ENCODE measurements at places on chromosomes 6 and 20. TPM values are rescaled to one million over a fixed set of nuclear protein-coding genes. Genes with fewer than 3 reads are reported as not detected.

GRCh38 chr6:31680226-31681134 is at the start of gene LY6G5C:
Gene LY6G5C (minus strand): TSS chr6:31681067. CDS start chr6:31680373, 694 bp downstream.
- peak; percentile 73 for DNase-seq

- no peak for DNase-seq
Measured at GRCh38 chr6:134435814-134436280, 117.9 kb upstream of the SGK1 start.

DNA sequence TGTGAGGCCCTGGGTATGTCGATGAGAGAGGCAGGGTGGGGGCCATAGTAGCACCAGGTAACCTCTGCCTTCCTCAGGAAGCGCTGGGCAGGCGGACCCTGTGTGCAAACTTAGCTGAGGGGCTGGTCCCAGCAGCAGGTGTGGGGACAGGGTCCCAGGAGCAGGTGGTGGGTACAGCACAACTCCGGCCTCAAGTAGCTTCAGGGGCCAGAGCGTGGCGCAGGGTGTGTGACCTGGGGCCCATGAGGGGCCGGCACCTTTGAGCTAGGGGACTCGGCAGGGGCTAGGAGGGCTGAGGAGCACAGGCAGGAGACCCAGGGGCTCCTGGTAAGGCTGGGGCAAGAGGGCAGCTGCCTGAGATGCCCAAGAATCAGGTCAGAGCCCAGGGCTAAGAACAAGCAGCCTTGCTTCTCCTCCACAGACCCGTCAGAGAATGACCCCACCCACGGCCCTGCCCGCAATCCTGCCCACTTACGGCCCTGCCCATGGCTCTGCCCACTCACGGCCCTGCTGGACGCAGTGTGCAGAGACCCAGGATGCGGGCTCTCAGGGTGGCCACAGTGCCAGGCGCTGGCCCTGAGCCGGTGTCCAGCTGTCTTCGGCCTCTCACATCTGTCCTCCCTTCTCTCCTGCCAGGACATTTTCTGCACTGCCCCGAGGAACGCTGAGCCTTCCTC is 30.9 kb downstream of the CHRNA4 start:
- no peak for DNase-seq

DNA sequence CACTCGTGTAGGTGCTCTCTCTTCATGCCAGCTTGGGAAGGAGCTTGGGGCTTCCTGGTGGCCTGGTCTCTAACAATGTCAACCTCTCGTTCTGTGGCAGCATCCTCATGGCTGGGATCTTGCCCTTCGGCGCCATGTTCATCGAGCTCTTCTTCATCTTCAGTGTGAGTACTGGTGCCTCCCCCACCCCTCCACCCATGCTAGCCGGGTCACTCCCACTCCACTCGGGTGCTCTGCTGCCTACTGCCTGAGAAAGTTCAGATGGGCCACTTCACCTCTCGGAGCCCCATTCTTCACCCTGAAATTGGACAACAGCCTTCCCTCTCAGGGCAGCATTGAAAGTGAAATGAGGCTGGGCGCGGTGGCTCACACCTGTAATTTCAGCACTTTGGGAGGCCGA is 48.8 kb downstream of the TM9SF4 start:
- no peak for DNase-seq

- DNase-seq: no peak
Measured at GRCh38 chr20:63124782-63125580, 91.0 kb downstream of the YTHDF1 start.

DNA sequence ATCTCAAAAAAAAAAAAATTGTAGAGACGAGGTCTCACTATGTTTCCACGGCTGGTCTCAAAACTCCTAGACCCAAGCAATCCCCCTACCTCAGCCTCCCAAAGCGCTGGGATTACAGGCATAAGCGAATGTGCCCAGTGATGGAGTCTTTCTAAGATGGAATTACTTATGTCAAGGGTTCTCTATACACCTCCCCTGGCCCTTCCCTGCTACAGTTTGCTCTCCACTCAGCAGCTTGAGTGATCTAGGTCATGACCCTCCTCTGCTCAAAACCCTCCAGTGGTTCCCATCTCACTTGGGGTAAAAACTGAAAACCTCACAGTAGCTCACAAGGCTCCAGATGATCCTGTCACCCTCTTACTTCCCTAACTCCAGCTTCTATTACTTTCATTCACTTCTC is 1.8 kb upstream of the DNPH1 start:
- no peak for DNase-seq

DNA sequence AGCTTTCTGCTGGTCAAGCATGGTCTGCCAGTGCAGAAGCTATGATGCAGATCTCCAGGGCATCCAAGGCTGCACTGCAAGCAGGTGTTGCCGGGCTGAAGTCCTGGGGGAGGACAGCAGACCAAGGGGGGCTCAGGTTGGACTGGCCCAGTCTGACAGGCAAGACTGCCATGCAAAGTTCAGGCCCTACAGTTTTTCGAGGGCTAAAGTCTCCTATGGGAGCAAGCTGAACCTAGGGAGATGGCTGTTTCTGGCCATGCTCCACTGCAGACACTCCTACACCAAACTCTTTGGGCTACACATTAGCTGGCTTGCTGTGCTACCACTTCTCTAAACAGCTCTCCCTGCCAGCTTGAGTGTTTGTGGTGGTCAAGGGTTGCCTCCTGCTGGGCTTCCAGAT is 130.0 kb upstream of the SYNCRIP start:
- no peak for DNase-seq

DNA sequence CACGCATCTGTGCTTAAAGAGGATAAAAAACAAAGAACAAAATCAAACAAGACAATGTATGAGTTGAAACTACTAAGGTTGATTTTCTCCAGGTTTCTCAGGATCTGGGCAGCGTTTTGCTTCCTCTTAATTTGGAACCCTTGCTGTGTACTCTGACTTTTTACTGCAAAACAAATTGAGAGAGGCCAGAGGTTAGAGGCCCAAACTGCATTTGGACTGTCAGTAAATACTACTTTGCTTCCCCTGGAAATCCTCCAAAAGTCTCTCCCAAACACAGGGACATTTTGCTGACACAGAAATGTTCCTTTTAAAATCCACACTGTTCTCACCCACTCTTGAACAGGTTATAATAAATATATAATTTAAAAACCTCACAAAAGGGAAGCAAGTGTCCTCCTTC is 1.1 kb downstream of the ARG1 start:
- no peak for DNase-seq

DNA sequence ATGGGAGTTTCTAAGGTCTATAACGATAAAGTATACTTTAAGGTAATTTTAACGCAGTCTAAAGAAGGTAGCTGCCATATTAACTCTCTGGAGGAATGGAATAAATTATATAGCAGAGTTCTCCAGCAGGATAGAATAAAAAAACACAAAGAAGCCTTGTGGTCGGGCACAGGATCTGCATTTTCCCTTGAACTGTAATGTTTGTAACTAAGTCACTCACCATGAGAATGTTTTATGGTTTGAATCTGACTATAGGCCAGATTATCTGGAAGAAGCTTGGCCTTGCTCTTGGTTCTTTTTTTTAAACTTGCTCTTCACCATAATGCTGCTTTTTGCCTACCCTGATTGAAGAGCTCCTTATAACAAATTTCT is 238.8 kb upstream of the NOX3 start:
- no peak for DNase-seq

GRCh38 chr6:119274197-119274595 is 75.4 kb downstream of the MAN1A1 start:
- DNase-seq: no peak

- DNase-seq: no peak
Measured at GRCh38 chr6:130848945-130849344, 21.7 kb downstream of the SMLR1 start.

DNA sequence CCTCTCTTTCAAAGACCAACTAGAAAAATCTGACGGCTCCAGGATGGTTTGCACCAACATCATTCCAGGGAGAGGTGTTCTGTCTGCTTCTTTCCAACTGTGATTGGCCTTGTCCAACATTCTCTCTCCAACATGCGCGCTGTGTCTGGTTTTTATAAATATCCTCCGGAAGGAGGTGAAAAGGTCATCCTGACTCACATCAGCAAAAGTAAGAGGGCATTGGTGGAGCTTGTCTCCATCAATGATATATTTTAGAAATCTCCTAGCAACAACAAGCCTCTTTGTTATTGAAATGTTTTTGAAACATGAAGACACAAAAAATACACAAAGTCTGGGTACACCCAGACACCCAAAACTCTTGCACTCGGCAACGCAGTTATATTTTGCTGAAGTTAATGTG is 475.3 kb upstream of the JARID2 start:
- no peak for DNase-seq

GRCh38 chr6:165146456-165146855 is 162.9 kb downstream of the C6orf118 start:
- DNase-seq: no peak

DNA sequence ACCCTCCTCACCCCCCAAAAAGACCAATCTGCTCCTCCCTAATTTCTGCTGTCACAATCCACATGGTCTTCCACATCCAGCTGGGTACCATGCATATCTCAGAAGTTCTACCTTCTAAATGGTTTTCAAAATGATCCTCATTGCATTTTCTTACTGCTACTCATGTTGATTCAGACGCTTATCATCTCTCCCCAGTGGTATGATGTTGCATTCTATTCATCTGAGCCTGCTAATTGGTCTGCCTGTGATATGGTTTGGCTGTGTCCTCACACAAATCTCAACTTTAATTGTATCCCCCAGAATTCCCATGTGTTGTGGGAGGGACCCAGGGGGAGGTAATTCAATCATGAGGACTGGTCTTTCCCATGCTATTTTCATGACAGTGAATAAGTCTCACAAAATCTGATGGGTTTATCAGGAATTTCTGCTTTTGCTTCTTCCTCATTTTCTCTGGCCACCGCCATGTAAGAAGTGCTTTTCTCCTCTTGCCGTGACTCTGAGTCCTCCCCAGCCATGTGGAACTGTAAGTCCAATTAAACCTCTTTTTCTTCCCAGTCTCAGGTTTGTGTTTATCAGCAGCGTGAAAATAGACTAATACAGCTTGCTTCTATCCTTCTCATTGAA is 41.4 kb upstream of the CLIC5 start:
- DNase-seq: no peak

- DNase-seq: no peak
Measured at GRCh38 chr6:167338541-167339117, 13.7 kb downstream of the TTLL2 start.

GRCh38 chr6:41579088-41579610 is 33.0 kb downstream of the FOXP4 start:
- DNase-seq: no peak

GRCh38 chr6:152136449-152136825 is 329.0 kb downstream of the ESR1 start:
- DNase-seq: no peak

GRCh38 chr20:4887586-4887985 is 113.7 kb downstream of the SLC23A2 start:
- no peak for DNase-seq

DNA sequence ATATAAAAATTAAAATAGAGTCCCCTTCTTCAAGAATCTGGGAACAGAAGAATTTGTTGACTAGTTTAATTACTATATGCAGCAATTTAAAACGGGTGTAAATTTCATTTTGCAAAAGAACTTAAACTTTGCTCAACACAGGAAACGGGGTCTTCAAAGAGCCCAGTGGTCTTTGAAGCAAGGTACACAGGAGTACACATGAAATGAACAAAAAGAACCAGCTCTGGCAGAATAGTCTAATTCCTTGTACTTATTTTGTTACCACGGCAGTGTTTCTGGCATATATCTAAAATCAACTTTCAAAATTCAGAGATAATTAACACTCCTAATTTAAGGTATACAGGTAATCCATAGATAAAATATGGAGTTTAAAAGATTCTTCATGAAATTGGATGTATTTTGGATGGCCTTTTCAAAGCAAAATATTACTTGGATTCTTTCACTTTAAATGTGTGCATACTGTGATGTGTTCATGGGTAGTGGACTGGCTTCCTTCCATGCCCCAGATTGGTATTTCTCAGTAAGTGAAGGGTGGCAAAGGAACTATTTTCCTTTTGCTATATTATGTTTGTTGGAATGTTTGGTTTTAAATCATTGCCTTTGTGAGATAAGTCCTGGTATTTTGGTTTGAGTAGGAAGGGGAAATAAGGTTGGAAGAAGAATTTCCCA is 96.8 kb upstream of the THEMIS start:
- DNase-seq: no peak

DNA sequence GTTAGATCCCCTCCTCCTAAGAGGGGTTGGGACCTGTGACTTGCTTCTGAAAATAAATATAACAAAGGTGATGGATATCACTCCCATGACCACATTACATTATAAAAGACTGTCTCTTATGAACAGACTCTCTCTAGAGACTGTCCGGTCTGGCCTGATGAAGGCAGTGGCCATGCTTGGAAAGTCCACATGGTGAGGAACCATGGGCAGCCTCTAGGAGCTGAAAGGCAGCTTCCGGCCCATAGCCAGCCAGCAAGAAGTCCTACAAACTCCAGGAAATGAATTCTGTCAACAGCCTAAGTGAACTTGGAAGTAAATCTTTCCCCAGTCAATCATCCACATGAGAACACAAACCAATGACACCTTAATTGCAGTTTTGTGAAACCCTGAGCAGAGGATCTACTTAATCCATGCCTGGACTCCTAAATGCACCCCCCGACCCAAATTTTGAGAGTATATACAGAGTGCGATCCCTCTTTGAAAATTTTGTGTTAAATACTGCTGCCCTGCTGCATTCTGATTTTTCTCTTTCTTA is 2.2 kb upstream of the POPDC3 start:
- no peak for DNase-seq

DNA sequence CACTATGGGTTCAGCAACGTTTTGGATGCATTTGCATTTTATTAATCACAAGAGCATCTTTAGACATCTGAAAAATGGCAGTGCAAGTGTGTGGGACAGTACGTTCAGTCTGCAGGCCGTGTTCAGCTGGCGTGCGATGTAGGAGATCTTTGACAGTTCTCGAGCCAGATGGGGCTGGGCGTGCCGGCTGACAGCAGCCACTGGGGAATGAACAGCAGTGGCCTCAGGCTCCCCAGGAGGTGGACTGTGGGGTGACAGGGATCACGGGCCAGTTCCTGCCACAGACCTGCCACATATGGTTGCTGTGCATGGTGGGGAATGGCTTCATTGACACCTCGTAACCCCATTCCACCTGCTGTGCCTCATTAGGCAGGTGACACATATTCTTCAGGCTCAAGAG is 16.4 kb upstream of the MLN start:
- no peak for DNase-seq

The CD93 gene
- total RNA-seq: 72.8 TPM

The MYT1 gene
- total RNA-seq: 0.48 TPM

The TRIM31 gene
- total RNA-seq: 1.3 TPM

The KHDC1L gene
- not detected for total RNA-seq

The SPATA25 gene
- total RNA-seq: 1.7 TPM

The PLN gene
- total RNA-seq: 178 TPM

The PTGIS gene
- total RNA-seq: 118 TPM

The C6orf141 gene
- total RNA-seq: 3.1 TPM

The LKAAEAR1 gene
- total RNA-seq: not detected
